ENCODE measurements at places on chromosomes 4 and X.

DNA sequence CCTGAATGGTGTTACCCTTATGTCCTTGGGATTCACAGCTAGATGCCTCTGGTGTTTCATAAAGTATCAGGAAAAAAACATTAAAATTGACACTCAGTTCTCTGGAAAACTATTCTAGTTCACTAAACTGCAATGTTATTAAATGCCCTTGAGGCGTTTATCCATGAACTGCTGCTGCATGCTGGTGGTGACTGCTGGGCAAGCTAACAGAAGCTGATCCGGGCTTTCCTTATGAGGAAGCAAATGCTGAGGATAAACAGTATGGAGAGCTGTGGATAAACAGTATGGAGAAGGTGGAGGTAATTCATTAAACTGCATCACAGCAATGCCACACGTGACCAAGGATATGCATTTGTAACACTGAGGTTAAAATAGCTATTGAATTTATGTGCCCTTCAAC is 227.0 kb downstream of the NR3C2 start:
- no peak for DNase-seq

DNA sequence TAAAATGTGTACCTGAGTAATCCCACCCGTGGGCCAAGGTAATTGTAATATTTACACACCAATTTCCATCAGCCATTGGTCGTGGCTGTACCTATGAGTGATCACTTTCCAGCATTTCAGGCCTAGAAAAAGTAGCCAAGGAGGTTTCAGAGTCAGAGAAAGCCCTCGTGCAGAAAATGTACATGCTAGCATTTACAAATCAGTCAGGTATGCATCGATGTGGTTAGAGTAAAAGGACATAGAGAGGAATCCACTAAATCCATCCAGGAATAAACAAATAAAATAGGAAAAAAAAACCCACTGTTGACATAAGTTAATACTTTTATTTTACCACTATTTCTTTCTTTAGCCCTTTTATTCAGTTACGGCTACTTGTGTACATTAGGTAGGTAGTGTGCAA is 256.8 kb downstream of the TRIML1 start:
- no peak for DNase-seq

DNA sequence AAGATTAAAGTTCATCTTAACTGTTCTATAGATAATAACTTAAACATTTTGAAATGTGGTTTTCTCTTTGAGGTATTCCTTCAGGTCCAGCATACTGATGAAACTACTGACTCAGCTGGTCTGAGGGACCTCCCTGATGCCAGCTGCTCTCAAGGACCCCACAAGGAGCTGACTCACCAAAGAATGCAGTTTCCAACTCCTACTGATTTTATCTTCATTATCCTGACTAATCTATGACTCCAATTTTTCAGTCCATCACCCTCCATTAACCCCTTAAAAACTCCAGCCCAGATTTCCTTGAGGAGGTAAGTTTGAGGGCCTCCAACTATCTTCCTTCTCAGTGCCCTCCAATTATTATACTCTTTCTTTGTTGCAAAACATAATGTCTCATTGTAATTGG is 1.4 kb upstream of the UGT2B4 start:
- DNase-seq, result no peak

DNA sequence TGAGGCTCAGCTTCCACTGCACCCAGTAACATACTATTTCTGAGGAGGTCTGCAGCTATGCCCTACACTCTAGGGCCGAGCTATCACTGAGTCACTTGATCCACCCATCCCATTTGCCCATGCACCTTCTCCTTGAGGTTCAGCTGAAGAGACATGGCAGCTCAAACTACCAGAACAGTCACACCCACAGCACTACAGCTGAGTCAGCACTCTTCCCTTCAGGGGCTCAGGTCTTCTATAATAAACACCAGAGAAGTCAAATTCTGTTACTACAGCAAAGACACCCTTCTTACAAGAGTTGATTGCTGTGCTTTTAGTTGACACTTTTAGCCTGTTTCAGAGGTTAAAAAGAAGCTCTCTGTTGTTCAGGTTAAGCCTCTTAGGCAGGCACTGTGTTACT is 1696.4 kb upstream of the ADGRL3 start:
- no peak for DNase-seq

GRCh38 chr4:155745984-155746383 is 12.8 kb upstream of the GUCY1B1 start:
- DNase-seq, result no peak

DNA sequence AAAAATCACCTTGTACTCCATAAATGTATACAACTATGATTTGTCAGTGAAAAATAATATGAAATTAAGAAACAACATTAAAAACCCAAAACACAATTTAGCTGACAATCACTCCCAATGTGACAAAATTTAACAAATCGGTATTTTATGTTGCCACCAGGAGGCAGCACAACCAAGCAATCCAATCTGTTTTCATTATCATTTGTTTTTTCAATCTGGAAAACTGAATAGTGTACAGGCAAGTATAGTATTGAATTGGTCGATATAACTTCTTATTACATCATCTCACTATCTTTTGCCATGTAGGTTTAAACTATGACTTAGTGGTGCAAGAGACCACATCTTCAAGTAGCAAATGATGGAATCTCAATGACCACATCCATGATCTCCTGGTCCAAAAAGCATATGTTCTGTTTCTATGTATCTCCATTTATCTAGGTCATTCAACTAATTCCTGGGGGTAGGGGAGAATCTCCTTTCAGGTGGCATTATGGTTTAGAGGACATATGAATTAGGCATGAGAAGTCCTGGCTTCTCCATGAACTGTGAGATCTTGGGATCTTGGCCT is 112.9 kb upstream of the AGA start:
- peak; percentile 49 for DNase-seq

Measured in GM23338 (cell line).